ENCODE measurements at places on chromosomes 1 and 21.

DNA sequence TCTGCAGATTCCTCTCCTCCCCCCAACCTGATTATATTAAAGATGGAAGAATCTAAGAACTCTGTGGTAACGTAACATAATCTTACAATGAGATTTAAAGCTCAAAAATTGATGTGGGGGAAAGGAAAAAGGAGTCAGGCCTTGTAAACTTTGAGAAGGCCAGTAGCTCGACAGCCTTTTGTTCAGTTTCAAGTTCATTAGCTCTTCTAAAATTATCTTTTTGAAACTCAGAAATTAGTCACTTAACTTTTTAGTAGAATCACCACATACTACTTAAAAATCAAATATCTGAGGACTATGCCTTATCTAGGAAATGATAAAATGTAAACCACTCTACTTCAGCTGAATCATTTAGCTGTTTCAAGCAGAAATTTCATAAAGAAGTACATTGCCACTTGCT lies 996.2 kb downstream of the AMY1C start:
- DNase-seq: no peak

DNA sequence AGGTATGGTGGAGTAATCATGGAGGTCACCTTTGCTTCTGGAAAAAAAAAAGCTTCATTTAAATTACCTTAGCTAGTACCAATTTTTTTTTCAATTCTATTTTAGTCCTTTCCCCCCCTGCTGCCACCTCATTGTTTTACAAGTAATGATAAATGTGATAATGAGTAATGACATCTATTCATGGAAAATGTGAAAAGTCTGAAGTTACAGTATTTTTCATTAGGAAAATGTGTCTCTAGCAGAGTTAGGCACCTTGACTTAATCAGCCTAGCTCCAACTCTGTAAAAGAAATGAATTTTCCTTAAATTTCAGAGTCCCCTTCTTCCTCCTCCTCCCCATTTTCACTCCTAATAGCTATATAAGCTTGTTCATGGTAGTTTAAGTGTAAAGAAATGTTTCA lies 204.9 kb upstream of the USP25 start:
- DNase-seq: no peak

DNA sequence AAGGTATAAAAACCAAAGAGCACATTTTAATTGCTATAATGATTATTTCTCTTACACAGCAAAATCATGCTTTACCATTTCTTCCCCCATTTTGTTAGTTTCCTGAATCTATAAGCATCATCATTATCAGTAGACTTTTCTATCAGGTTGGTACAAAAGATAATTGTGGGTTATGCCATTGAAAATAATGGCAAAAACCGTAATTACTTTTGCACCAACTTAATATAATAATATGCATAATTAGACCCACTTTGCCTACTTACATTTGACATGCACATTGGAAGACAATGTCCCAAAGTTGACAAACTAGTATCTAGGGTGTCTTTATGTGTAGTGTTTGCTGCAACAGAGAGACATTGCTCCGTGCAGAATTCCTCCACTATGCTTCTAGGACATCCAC lies 594.2 kb downstream of the LMO4 start:
- DNase-seq: no peak

DNA sequence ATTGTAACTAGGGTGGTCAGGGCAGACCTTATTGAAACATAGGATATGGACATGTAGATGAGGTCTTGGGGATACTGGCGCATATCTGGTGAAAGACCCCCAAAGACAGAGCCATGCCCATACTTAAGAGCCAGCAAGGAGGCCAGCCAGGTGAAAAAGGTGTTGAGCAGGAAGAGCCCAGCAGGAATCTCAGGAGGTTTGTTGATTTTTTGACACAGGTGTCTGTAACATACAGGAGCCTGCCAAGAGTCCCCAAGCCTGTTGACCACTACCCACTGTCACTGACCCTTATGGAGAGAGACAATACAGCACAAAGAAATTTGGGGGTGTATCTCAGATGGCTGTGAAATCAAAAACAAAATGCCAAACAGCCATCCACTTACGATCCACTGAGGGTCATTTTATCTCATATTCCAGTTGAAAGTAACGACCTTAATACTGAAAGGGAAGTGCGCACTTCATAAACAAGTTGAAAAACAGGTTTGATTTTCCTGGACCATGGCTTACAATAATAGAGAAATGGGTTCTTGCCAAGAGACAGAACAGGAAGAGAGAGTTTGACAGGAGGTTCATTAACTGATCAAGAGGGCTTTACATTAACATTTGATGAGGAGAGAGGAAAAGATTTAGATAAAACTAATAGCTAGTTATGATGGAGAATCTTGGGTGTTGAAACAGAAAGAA lies 163.6 kb downstream of the GLUL start:
- no peak for DNase-seq

DNA sequence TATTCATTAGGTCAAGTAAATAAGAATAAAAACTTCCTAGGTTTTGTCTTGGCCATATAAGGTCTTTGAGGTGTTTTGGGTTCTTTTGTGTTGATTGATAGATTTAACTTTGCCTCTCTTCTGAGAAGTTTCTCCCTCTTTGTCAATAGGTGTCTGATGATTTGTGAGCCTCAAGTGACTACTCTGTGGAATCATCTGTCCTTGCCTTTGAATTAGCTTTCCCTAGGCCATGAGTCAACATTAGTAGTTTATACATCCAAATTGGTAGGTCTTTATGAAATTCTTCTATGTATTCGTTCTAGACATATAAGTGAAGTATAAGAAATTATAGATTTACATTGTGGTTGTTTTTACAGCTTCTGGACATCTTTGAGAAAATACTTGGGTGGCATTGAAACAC lies 864.4 kb downstream of the USP25 start:
- no peak for DNase-seq

- DNase-seq: no peak
These were observed 10.6 kb downstream of the ITPKB start for GRCh38 chr1:226728448-226728847.

DNA sequence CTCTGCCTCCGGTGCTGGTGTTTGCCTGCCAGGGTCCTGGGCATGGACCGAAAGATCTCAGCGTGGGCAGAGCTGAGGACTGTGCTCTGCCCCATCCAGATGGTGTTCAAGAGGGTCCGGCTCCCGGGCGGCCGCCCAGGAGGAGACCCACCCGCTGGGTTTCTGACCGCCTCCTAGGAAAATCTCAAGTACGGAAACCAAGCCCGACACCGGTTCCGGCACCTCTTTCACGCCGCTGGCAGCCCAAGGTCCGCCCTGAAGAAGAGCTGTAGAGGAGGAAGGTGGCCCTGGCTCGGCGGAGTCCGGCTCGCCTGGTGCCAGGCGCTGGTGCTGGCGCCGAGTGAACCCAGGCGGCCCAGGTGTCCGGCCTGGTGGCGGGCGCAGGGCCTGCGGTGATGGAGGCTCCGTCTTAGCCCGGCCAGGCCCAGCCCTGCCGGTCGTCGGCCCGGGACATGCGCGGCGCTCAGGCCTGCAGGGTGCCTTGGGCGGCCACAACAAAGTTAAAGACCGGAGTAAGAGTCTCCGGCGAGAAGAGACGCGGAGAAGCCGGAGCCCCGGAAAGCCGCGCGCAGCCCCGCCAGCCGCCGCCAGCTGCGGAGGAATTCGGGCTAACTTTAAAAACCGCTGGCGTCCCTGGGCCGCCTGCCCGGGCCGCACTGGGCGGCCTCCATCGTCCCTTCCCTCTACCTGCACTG lies 1.5 kb downstream of the GRIK3 start:
- DNase-seq: no peak

DNA sequence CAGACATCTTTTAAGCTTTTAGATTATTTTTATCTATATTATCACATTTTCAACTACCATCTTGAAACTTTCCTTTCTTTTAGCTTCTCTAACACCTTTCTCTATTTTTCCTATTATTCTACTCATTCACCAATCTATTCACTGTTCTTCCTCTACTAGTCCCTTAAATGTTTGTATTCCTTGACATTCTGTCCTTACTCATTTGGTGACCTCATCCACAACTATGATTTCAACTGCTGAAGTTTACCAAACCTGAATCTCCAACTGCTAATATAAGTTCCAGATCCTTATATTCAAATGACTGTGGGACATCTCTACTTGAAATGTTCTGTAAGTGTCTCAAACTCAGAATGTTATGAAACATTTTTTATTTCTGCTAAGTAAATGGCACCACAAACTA lies 49.2 kb downstream of the TUT4 start:
- no peak for DNase-seq

DNA sequence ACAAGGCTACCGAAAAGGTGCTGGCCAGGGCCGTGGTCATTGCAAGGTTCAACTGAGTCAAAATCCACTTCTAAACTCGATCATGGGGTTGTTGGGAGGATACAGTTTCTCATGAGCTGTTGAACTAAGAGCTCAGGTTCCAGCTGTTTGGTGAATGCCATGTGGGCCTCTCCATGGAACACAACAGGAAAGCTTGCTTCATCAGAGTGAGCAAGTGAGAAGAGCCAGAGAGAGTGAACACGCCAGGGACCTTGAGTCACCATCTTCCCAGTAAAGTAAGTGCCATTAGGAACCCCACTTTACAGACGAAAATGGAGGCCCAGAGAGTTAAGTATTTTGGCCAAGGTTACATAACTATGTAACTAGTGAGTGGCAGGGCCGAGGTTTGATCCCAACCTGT lies 475.1 kb upstream of the VAMP3 start:
- no peak for DNase-seq

DNA sequence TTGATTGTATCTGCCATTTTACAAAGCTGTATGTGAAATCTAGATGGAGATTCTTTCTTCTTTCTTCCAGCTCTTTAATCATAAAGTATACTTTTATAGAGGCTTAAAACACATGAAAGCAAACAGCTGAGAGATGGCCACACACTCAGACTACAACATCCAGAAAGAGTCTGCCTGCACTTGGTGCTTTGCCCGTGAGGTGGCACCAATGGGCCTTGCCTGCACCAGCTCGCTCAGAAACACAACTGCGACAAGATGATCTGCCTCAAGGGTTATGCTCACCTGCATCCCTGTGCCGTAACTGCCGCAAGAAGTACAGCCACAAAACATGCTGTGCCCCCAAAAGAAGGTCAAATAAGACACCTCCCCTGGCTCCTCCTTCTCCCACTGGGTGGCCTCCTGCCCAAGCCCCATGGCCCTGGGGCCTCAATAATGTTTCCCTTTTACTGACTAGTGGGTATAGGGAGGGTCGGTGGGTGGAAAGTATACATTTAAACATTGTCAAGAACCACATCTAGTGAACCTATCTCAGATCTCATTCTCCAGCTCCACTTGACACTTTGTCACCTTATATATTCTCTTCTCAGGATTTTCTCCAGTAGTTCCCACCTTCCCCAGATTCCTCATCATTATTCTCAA lies 66.7 kb upstream of the ANGPTL3 start:
- no peak for DNase-seq
